ENCODE measurements at places on chromosomes 5 and 9.

- no peaks in the 10 kb centered on the region for H3K36me3 ChIP-seq
- no peaks in the 10 kb centered on the region for H3K27me3 ChIP-seq
- DNase-seq, result no peak
- no peak overlapping the region for H3K27ac ChIP-seq
- H3K4me3 ChIP-seq, result no peak overlapping the region
Measured at GRCh38 chr5:123245689-123246088, 156.6 kb downstream of the PRDM6 start.

DNA sequence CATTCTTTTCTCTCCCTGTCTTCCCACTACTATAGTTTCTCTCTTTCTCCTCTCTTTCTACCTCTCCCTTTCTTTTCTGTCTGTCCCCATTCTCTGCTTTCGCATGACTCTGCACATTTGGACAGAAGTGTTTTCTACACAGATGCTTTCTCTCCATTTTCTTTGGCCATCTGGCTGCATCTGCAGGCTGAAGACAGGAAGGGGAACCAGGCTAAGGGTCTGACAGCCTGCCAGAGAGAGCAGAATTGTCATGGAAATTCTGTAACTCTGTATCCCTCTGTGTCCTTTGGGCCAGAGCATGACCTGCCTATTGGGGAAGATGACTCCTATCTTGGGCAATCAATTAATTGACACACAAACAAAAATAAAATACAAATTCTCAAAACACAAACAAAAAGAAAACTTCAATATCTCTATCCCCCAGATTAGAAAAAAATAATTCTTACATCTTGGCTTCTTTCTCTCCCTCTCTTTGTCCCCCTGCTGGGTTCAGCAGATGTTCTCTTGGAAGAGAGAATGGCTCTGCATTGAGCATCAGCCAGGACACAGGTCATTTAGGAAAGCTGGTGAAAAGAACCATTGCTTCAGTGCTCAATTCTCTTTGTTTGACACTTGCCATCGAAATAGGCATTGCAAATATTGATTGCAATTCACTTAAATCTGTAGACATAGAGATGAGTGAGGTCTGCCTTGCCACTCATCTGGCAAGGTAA is 415.9 kb upstream of the KLF4 start:
- H3K4me3 ChIP-seq, result no peak overlapping the region
- H3K27me3 ChIP-seq, result no peaks in the 10 kb centered on the region
- H3K36me3 ChIP-seq, result no peaks in the 10 kb centered on the region
- DNase-seq, result peak; percentile 20

GRCh38 chr5:69528035-69528434 is 32.0 kb upstream of the GTF2H2C start:
- peaks cover 14% of the 10 kb centered on the region for H3K27me3 ChIP-seq
- H3K4me1 ChIP-seq, result no peaks in the 10 kb centered on the region
- no peaks in the 10 kb centered on the region for H3K36me3 ChIP-seq
- no peak overlapping the region for H3K4me3 ChIP-seq
- DNase-seq, result no peak

- H3K4me1 ChIP-seq, result peaks cover 33% of the 10 kb centered on the region
- no peaks in the 10 kb centered on the region for H3K27me3 ChIP-seq
- H3K4me3 ChIP-seq, result no peak overlapping the region
- no peaks in the 10 kb centered on the region for H3K36me3 ChIP-seq
- H3K27ac ChIP-seq, result no peak overlapping the region
Measured at GRCh38 chr5:16626696-16627264, 10.0 kb upstream of the RETREG1 start.

Measured in left ventricle myocardium inferior (tissue), 1 donor.